ENCODE measurements at places on chromosomes 6 and 20.

GRCh38 chr6:99364026-99364425 is 14.6 kb upstream of the FAXC start:
- no peak for DNase-seq

- DNase-seq = no peak
These were observed 209.0 kb downstream of the SYNE1 start for GRCh38 chr6:152428126-152428525.

- DNase-seq = no peak
These were observed 28.2 kb upstream of the ARMC2 start for GRCh38 chr6:108820006-108820405.

DNA sequence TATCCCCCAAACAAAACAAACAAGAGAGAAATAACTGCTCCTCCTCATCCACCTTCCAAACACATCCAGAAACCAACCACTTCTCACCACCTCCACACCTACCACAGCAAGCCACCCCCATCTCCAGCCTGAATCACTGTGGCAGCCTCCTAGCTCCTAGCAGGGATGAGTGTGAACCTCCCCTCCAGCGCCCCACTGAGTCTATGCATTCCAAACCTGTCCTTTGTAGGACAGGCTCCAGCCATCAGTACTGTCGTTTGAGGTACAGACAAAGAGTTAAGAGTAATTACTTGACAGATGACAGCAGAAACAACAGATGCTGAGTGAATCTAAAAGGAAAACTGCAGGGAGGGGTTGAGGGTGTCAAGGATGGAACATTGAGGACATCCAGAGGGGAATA is 2.4 kb downstream of the METTL24 start:
- no peak for DNase-seq

DNA sequence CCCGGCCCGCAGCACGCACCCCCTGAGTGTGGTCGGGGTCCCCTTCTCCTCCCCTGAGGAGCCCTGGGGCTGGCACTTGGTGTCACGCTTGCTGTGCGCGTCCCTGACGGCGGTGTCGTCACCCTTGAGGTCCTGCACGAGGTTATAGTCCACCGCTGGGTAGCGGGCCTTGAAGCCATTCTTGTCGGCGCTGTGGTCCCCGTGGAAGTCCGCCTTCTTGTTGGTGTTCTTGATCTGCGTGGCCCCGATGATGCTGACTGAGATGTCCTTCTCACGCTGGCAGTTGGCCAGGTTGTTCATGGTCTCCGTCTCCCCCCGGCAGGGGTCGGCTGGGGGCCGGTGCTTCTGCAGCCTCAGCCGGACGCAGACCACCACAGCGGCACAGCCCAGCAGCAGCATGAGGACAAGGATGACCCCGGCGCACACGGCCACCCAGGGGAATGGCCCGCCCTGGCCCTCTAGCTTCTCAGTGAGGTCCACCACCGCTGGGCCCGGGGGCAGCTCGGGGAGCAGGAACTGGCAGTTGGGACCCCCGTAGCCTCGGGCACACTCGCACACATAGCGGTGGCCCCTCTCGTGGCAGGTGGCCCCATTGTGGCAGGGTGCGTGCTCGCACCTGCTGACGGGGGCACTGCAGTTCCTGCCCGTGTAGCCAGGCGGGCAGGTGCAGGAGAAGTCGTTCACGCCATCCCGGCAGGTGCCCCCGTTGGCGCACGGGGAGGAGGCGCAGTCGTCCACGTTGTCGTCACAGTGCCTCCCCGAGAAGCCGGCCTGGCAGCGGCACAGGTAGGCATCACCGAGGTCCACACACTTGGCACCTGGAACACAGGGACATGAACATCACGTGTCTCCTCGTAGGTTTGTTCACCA is 7.4 kb downstream of the DLL1 start:
- no peak for DNase-seq

DNA sequence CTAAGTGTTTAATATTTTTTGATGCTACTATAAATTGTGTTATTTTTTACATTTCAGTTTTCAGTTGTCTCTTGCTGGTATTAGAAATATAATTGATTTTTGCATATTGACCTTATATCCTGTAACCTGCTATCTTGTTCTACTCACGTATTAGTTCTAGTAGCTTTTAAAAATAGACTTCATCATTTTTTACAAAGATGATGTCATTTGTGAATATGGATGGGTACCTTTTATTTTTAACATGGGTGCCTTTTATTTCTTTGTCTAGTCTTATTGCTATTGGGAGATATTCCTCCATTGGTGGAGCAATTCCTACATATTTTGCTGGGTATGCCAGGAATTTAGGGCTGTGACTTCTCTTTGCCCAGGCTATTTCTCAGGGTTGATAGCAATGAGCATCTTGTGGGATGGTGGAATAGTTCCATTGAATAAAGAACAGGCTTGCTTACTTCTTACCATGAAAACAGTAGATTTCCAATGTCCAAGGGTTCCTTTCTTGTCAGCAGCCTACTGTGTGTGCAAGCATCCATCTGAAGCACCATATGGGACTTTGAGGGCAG is 149.7 kb downstream of the CARMIL1 start:
- no peak for DNase-seq

GRCh38 chr6:7562769-7563168 is 21.3 kb downstream of the DSP start:
- no peak for DNase-seq

DNA sequence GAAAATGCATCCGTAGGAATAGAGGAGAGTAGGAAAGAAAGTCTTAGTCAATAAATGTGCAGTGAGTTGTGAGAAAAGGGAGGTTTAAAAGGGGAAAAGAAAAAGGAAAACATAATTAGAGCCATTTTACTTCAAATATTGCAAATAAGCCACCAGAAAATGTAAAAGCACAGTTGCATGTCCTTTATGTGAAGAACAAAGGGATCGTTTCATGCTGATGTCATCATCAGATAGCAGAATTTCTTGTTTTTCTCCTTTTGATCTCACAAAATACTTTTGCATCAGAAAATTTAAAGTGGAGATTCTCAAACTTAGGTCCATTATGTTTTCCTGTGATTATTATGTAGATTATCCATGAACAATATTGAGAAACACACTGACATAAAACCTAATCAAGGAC is 166.7 kb downstream of the HAO1 start:
- no peak for DNase-seq

DNA sequence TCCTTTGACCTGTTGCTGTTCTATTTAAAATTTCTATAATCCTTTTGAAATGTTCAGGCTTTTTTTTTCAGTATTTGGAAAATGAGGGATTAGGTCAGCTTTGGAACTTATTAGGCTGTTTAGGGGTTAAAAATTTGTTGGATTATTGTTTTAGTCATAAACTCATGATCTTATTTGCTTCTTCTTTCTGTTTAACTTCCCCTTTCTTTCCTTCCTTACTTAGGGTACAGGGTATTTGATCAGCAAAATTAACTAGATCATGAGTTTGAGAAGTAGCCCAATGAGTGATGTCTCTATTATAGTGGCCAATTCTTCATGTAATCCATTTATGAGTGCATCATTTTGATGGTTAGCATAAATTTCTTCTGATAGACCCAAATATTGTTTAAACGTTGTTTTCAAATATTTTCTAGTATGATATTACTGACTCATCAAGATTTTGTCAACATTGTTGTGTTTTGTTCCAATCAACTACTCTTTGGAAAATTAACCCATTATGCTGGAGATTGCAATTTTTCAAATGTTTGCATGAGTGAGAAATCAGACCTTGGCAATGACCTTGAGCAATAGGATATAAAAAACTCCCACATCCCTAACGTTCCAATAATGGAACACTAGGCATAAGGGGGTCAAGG is 94.4 kb downstream of the OTOR start:
- no peak for DNase-seq

DNA sequence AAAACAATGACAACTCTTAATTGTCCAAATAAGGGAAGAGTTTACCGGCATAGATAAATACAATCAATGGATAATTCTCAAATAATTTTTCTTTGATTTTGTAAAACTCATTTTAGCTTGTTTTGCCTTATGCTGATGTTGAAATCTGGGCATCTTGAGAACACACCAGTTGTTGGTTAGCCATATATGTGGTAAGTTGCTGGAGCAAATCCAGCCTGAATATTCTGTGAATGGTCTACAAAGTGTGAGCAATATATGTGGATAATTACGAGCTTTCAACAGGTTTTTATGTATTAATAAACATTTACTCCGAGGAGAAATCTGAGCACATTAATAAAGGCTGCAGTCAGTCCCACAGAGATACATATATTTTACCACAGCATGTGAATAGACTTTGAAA is 423.6 kb downstream of the BCKDHB start:
- no peak for DNase-seq

DNA sequence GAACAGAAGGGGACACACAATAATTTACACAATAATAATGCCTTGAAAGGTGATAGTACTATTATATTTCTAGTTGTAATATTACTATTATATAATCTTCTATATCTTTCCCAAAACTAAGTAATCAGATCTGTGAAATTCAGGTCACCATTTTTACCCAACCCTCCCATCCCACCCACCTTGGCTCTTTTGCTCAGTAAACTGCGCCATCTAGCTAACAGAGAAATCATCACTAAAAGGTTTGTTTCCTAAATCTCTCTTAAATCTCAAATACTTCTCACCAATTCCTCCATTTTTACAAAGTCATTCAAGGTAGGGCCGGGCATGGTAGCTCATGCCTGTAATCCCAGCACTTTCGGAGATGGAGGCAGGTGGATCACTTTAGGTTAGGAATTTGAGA is 83.4 kb downstream of the CDK19 start:
- no peak for DNase-seq

DNA sequence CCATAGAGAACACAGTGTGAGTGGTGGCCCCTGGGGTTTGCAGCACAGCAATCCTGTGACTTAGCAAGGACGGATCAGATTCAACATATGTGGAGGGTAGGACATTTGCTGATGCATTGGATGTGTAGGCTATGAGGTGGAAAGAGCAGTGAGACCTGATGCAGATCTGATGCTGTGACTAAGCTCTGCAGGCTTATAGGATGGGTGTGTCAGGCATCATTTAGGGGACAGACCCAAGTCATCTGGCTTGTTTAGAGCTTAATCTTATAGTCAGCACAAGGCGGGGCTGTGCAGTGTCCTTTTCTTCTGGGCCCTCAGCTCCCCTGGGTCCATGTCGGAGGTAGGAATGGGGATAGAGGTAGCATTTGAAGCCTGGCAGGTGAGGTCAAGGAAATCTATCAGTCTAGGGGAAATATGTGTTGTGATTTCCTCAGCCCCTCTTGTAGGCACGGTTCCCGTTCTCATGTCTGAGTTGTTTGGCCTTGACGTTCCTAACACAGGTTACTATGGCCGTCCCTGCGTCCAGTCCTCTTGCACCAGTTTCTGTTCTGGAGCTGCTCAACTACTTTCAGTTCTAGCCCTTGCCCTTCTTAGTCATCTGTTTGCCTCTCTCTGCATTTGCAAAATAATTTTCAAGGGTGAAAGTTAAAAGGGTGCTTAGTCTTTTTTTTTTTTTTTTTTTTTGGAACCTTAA is 15.6 kb upstream of the MAPRE1 start:
- no peak for DNase-seq

DNA sequence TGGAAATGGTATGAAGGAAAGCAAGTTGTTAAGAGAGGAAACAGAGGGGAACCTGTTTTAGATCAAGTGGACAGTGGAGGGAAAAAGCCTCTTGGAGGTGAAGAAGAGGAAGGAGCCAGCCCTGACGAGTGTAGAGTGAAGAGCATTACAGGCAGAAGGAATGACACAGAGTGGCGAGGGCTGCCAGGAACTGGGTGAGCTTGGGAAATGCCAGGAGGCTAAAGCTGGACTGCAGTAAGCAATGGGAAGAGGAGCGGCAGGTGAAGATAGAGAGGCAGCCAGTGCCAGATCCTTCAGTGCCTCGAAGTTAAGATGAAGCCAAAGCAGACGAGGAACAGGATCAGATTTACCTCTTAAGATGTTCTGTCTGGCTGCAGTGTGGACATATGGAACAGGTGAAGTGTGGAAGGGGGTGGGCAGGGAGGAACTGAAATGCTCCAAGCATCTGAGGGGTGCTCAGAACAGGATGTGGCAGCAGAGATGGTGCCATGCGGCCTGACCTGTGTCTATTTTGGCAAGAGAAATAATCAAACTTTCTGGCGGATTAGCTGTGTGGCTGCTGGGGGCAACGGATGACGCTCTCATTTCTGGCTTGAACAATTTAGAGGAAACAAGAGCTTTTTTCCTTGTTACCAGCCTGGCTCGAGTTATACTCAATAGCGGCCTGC is 748.4 kb downstream of the PTPRT start:
- DNase-seq = no peak

- no peak for DNase-seq
These were observed 290.9 kb upstream of the RNF217 start for GRCh38 chr6:124671324-124671723.

- DNase-seq = no peak
These were observed 44.0 kb upstream of the CAP2 start for GRCh38 chr6:17349427-17349826.

Data from HuH-7 (cell line).